Stimulated activated CD4-positive, alpha-beta T cell treated with anti-CD3 and anti-CD28 coated beads, TNF-alpha, amount 100 ng/mL, for 4 hours (primary cell): ENCODE measurements at places on chromosomes 2 and 18.
A peak's percentile ranks its signal among the peaks of the same experiment; 100 is the strongest.

GRCh38 chr2:139122711-139123158 lies 342.5 kb upstream of the NXPH2 start:
- no peak for DNase-seq

DNA sequence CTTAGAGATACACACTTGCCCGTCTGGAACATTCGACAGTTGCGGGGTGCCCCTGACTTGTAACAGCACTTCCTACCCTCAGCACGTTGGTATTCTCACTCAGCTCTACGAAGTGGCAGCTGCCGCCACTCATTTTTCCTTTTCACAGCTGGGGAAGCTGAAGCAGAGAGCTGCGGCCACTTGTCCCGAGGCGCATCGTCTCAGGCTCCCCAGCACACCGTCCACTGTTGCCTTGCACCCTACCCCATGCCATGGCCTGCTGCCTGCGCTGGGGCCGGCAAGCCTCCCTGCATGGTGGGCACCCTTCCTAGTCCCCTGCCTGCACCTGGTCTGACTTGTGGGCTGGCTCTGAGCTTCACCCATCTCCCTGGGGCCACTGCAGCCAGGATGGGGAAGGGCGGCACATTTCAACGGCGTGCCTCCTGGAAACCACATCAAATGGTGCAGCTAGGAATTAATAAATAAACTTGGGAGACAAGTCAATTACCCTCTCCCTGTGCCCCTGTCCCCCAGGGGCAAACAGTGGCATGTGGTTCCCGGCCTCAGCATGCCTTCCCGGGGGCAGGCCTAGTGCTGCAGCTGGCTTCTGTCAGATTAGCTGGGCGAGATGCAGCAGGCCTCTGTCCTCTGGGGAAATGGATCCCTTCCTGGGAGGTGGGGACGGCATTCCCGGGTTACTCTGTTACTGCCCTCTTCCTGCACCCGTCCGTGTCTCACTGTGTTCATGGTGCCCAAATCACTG lies 64.7 kb upstream of the HAAO start:
- DNase-seq = no peak

- DNase-seq = peak; percentile 15
Measured at GRCh38 chr2:71100195-71100964, 29.6 kb downstream of the MCEE start.

DNA sequence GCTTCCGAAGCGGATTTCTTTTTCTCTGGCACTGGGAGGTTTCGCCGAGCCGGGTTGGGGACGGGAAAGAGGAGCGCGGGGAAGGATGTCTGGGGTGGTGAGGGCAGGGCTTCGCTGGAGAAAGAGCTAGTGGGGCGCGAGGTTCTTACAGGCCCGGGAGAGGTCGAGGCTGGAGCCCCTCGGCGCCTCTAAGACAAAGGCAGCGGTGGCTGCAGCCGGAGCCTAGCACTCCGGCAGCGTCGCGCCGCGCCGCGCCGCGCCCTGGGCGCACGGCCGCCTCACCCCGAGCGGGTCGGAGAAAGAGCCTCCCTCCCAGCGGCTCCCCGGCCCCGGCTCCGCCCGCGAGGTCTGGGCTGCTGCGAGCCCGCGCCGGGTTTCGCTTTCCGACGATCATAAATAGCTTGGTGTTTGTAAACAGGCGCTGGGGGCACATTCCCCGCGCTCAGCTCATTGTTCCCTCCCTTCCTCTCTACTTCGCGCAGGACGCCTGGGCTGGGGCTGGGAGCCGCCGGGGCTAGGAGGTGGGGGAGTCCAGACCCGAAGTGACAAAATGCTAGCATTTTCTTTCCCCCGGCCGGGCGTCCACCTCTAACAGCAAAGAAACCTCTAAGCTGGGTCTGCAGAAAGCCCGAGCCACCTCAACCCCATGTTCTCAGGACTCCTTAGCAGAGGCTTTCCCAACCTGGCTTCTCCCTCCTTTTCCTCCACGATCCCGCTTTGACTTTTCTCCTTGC lies 813 bp upstream of the MEIS1 start:
- DNase-seq = no peak

- DNase-seq = no peak
Measured at GRCh38 chr18:48719974-48720654, 181.3 kb downstream of the CTIF start.

GRCh38 chr2:219129589-219129988 lies 31.0 kb downstream of the NHEJ1 start:
- DNase-seq = no peak

DNA sequence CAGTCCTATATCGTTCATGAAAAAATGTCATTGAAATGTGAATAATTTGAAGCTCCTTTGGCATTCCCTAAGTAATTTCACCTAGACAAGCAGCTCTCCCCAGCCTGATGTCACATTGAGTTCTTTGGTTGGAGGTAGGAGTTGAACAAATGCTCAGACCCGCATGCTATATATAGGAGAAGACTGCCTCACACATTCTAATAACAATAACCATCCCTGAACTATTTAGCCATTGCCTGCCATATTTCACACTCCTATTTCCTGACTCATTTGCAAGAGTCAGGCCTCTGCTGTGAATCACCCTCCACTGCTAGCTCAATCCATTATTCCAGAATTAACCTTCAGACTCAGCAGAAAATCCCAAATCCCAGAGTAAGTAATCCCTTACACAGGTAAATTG lies 256.6 kb upstream of the ACVR2A start:
- DNase-seq = no peak

DNA sequence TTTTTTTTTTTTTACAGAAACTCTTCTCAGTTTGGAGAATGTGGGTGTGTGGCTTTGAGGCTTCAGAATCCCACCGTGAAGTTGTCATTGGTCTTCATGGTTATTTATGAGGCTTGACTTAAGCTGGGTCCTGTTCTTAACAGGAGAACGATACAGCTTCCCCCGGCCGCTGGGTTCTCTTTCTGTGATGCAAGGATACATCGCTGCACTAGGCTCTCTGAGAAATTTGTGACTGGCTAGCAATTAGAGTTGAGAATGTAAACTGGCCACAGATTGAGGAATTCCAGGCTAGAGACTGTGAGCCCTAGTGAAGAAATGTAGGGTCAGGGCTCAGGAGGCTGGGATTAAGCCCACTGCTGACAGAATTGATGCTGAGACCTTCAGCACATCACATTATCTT lies 29.8 kb downstream of the MGAT5 start:
- no peak for DNase-seq

DNA sequence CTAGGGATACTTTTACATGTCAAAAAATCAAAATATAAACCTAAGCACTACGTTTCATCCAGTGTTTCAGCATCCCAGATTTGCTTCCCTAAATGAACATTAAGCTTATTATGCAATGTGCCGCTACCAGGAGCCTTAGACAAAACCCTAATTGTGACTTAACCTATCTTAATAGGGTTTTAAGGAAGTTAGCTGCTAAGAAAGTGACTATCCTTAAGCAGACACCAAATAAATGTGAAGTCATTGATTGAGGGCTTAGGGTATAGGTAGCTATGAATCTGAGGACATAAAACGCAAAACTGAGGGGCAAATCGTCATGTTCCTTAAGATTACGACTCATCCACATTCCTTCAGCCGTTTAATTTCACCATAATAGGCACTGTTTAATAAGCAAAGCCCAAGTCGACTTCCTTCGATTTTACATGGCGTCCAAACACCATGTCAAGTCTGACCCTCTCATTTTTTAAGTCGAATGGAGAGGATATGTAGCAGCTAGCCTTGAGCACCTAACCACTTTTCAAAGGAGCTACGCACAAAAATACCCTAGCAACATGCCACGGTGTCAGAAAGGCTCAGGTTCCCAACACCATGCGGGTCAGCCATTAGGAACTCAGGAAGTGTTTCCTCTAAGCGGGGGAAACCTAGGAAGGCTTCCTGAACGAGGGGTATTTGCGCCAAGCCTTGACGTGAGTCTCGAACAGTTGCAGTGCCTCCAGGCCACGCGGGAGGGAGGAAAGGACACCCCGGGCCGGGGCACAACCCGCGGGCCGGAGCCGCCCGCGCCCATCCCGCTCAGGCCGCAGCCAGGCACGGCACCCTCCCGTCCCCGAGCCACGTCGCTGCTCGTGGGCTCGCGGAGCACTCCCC lies 1.0 kb downstream of the HDLBP start:
- DNase-seq = no peak

GRCh38 chr18:70015127-70015526 lies 67.5 kb upstream of the CD226 start:
- DNase-seq = no peak

DNA sequence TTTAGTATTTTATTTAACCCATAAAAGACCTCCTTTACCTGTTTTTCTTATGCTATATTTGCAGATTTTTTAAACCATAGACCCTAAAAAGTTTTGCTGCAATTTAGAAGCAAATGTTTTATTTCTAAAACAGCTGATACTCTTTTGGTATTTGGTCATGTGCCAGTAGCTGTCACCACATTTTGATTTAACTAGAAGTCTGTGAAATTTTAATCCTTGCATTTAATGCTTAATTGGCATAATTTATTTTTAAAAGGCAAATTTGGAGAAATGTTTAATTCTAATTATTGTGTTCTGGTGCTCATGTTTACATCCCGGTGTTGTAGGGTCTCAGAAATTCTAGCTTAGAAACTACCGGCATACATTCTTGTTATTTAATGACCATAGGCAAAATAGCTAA lies 111.8 kb downstream of the TTC27 start:
- DNase-seq = no peak

- no peak for DNase-seq
Measured at GRCh38 chr2:202091476-202091875, 18.4 kb downstream of the KIAA2012 start.

DNA sequence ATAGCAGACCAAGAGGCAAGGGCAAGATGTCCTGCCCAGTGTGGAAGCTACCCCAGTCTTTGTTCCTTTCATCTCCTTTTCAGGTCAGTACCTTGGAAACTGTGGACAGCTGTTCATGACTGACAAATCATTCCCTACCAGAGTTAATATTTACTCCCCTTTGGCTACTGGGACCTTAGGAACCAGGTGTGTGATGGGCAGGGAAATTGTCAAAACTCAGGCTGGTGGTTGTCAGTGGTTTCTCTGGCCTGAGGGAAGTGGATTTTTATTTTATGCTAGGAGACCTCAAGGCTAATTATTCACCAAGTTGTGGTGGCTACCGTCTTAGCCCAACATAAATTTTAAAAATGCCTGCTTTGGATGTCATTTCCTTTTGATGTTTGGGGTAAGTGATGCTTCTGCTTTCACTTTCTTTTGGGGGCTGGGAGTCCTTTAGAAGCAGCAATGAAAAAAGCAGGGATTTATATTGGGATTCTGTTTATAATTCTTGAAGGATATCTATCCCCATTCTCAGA lies 119.3 kb downstream of the SETBP1 start:
- DNase-seq = no peak

DNA sequence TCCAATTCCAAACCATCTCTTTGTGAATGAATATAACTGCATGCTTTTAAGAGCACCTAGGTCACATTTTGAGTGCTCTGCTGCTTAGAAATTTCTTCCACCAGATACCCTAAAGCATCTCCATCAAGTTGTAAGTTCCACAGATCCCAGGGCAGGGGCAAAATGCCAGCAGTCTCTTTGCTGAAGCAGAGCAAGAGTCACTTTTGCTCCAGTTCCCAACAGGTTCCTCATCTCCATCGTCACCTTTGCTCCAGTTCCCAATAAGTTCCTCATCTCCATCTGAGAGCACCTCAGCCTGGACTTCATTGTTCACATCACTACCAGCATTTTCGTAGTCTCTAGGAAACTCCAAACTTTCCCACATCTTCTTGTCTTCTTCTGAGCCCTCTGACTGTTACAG lies 116.7 kb upstream of the ALKAL2 start:
- no peak for DNase-seq

DNA sequence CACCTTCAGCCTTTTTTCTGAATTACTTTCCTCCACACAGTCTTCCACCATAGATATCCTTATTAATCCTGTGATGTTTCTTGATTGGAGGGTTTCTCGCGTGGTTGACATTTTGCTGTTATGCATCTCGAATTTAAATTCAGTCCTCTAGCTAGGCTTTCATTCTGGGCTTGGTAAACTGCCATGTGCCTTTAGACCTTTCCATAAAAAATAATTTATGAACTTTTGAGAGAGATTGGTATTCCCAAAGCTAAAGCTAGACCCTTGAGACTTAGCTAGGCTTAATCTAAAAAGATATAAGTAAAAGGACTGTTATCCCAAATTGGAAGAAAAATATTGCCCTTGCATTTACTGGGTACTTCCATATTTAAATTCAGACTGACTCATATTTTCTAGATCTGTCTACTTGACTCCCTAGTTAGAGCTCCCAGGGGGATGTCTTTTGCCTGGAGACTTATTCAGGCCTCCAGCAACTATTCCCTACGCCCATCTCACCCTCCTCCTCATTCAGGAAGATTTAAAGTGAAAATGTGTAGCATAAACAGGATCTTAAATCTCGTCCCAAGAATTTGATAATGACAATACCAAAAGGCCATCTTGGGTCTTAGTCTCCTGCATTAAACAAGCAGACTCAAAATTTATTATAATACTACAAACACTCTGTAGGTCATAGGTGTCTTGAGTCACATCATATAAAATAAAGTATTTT lies 60.3 kb downstream of the KIAA2012 start:
- no peak for DNase-seq

GRCh38 chr2:11746807-11747459 lies 501 bp downstream of the LPIN1 start:
- no peak for DNase-seq

GRCh38 chr2:147937744-147938349 lies 82.7 kb downstream of the ORC4 start:
- DNase-seq = no peak

GRCh38 chr2:7925506-7925905 lies 756.4 kb upstream of the ID2 start:
- DNase-seq = no peak

DNA sequence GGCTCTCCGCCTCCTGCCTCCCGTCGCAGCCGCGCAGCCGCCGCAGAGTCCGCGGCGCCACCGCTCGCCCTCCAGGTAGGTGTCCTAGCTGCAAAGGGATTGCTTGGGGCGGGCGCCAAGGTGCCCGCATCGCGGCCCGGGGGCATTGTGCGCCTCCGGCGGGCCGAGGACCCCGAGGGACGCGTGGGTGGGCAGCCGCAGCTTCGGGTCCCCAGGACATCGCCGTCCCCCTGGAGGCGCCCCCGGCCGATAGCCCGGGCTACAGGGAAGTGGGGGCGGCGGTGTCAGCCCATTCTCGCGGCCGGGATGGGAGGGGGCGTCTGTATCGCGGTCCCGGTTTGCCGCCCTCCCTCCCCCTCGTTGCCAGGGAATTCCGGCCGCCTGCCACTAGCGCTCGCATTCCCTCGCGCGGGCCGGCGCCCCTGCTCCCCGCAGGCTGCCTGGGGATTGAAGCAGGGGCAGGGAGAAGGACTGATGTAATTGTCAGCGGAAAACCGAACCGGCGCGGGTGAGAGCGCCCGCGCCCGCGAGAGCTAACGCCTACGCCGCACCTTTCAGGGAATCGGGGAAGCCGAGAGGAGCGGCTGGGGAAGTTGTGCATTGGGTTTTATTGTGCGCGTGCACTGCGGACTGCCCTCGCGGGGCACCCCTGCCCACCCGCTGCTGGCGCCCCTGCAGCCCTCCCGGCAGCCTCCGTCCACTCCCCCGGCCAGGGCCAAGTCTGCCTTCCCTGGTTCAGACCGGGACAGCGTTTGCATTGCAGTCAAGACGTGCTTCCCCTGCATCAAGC lies 483 bp downstream of the OSBPL6 start:
- DNase-seq = no peak

DNA sequence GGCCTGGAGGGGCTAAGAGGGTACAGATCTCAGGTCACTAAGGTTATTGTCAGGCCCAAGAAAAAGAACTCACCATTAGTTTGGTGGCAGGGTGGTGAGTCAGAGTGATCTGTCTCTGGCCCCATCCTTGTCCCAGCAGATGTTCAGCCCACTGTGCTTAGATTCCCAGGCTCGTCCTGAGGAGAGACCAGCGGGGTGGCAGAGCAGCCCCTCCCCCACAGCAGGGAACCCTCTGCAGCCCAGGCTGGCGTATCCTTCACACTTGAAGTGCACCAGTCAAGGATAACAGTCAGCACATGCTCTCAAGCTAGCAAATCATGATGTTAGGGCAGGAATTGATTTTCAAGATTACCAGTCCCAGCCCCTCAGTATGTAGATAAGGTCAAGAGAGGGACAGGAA lies 43.1 kb downstream of the TMEM185B start:
- DNase-seq = no peak
